Activated naive CD4-positive, alpha-beta T cell treated with anti-CD3 and anti-CD28 coated beads for 36 hours (primary cell): ENCODE measurements at places on chromosomes 11 and 22. TPM values are rescaled to one million over a fixed set of nuclear protein-coding genes. Genes with fewer than 3 reads are reported as not detected.

Gene TECTA
- 0.12 TPM for total RNA-seq

DNA sequence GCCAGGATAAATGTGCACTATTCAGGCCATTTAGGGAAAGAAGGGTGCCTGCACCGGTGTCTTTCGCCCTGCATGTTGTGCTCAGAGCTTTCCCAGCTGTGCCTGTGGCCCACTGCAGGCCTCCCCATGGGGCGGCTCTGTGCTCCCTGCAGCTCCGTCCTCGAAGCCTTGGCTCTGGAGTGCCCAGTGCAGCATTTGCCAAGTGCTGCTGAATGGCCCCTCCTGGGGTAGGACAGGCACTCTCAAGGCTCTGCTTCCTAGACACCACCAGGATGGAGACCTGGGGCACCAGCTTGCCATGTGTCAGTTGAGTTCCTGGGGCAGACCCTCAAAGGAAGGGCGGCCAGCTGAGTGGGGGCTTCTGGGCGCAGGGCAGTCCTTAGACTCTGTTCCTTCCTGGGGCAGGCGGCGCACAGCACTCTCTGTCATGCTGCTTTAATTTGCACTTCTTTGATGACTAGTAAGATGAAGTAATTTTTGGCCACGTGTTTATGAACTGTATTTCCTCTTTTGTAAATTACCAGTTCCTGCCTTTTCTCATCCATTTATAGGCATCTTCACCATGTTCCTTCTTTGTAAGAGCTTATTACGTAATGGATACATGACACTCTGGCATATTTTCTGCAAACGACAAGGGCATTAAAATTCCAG, 32.1 kb upstream of the GNB1L start:
- peak; percentile 70 for DNase-seq

Gene SLC29A2
- 6.6 TPM for total RNA-seq

Gene C11orf42
- total RNA-seq = not detected

Gene THOC5
- total RNA-seq = 55.1 TPM

DNA sequence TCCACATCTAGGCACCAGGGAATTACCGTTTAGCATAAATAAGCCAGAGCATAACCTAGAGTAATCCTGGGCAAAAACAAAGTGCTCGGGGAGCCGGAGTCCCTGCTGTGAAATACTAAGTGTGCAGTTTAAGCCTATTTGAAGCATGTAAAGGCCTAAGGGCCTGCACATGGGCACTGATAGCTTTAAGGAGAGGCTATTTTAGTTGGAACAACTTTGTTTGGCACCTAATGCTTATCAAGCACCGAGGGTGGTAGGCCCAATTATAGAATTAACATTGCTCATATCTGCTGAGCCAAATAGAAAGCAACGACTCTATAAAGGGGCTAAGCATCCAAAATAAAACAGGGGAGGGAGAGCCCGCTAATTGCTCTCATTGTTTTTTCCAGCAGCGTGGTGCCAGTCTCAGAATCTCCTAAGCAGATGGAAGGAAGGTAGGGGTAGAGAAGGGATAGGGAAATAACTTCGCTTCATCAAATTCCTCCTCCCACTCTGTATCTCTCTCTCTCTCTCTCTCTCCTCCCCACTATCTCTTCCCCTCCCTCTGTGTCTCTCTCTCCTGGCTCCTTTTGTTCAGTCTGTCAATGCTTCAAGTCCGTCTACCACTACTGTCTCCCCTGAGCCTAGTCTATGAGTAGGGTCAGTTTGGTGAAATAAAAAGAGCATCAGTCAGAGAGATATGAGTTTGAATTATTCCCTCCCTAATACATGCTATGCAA, 292.8 kb downstream of the NXPE2 start:
- no peak for DNase-seq

DNA sequence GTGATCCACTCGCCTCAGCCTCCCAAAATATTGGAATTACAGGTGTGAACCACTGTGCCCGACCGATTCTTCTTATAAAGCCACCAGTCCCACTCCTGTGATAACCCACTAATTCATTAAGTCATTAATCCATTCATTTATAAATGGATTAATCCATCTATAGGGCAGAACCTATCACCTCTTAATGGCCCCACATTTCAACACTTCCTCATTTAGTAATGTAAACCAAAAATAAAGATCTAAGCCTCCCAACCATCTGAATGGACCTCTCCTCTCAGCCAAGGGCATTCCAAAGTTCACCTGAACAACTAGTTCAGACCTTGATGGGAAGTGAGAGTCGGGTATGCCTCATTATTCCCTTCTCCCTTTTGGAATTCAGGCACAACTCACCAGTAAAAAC, 9.9 kb upstream of the MRPL11 start:
- no peak for DNase-seq

DNA sequence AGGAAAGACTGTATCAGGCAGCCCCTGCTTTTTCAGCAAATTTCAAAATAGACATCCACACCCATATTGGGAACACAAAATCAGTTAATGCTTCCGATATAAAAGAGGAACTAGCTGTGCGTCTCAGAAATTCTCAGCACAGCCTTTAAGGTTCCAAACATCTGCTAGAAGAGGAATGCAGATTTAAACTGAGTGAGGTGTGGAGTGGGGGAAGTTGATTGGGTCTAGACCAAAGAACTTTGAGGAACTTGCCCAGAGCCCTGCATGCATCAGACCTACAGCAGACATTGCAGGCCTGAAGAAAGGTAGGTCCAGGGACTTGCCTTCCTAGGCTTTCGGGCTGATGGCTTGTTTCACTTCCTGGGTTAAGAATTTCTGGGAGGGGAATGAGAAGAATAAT, at the start of gene MS4A4A:
Gene MS4A4A, plus strand, starts transcription at position 255 of the 400 bp plus-strand sequence. Its CDS starts 10 bp downstream, at position 265.
- DNase-seq = no peak

- no peak for DNase-seq
These were observed 209.7 kb upstream of the ARHGAP20 start for GRCh38 chr11:110921742-110922521.

- DNase-seq = no peak
These were observed 610.4 kb upstream of the B3GAT1 start for GRCh38 chr11:135022454-135022853.

Gene OR4D5
- total RNA-seq = not detected

DNA sequence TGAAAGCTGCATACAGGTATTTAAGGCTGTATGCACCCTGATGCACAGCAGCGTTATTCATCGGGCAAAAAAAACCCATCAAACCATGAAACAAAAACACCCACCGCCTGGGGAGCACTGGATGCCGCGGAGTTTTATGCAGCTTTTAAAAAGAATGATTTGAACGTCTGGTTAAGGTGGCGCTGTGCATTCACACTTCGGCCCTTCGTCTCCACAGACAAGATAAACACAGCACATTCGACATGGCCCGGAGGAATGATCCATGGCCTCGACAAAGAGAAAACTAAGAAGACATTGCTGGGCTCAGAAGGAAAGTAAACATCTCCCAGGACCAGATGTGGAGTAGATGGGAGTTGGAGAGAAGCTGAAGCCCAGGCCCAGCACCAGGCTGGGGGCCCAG, 40.8 kb upstream of the GAL start:
- DNase-seq = no peak

Gene MED17
- 19.4 TPM for total RNA-seq
